Left forelimb (tissue), 1 donor: ENCODE measurements at places on chromosomes 6 and 20.

- no peak for DNase-seq
Observed at GRCh38 chr6:90384720-90385119, 88.1 kb upstream of the BACH2 start.

- DNase-seq = no peak
Observed at GRCh38 chr6:126761854-126762253, 356.6 kb upstream of the RSPO3 start.

GRCh38 chr6:85348643-85349042, 101.2 kb upstream of the NT5E start:
- no peak for DNase-seq

GRCh38 chr6:24882295-24882694, 53.5 kb downstream of the RIPOR2 start:
- DNase-seq = no peak
